ENCODE measurements at places on chromosomes 16 and 17.

DNA sequence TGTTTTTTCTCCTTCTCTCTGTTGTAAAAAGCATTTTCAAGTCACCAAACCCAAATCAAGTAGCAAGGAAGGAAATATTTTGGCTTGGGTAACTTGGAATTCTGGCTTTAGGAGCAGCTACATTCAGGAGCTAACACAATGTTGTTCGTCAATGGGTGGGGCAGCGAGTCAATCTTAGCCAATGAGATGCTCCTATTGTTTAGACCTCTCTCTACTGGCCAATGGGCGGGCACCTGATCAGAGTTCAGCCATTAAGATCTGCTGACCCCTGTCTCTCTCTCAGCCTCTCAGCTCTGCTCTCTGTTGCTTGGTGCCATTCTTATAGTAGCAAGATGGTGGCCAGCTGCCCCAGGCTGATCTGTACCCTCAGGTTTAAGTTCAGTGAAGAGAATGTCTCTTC, 83.2 kb downstream of the IRX3 start:
- no peak for DNase-seq

DNA sequence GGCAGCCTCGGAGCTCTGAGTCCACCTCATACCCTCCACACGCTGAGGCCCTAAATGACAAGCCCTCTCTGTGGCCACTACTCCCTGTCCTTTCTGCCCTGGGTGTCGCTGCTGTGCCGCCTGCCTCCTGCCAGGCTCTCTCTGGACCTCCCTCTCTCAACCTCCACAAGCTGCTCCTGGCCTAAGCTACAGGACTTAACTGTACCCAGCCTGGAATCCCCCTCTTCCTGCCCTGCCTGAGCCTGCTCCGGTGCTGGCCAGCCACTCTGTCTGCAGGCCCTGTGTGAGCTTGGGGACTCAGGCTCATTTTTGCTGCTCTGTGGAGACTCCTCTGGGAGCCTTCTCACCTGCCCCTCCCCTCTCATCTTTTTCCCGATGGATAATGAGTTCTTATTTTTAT, 21.5 kb downstream of the IFT140 start:
- no peak for DNase-seq

- no peak for DNase-seq
Measured at GRCh38 chr17:4635823-4636375, 5.6 kb downstream of the ALOX15 start.

- DNase-seq: no peak
Measured at GRCh38 chr17:31198026-31198425, 99.0 kb downstream of the OMG start.

GRCh38 chr17:44832805-44833204, 2.7 kb upstream of the GJC1 start:
- DNase-seq: no peak

- DNase-seq: no peak
Measured at GRCh38 chr16:30557707-30557956, 542 bp downstream of the ZNF764 start.

DNA sequence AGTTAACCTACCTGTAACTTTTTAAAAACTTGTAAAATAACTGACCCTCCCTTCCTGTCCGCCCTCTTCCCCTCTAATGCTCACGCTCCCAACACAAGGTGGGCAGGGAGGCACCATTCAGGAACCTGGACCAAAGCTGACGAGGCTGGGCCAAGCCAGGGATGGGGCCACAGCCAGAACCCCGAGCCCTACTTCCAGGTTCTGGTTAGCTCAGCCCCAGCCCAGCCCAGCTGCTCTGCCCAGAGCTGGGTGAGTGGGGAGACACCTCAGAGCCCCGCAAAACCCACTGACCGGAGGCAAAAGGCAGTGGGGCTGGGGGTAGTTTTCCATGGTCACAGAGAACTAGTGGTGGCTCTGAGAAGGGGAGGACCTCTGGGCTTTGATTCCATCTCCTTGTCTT, 7.4 kb downstream of the CNP start:
- no peak for DNase-seq

GRCh38 chr16:74892574-74893461, 92.1 kb downstream of the WDR59 start:
- no peak for DNase-seq

DNA sequence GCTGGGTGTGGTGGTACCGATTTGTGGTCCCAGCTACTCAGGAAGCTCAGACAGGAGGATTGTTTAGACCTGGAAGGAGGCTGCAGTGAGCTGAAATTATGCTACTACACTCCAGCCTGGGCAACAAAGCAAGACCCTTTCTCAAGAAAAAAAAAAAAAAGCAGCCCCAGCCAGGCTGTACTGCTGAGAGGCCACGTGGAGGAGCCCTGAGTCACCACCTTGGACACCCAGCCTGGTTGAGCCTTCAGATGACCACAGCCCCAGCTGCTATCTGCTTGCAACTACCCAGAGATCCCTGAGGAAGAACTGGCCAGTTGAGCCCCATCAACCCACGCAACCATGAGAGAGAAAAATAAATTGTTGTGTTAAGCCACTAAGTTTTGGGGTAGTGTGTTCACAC, 23.6 kb upstream of the GPRC5C start:
- no peak for DNase-seq

DNA sequence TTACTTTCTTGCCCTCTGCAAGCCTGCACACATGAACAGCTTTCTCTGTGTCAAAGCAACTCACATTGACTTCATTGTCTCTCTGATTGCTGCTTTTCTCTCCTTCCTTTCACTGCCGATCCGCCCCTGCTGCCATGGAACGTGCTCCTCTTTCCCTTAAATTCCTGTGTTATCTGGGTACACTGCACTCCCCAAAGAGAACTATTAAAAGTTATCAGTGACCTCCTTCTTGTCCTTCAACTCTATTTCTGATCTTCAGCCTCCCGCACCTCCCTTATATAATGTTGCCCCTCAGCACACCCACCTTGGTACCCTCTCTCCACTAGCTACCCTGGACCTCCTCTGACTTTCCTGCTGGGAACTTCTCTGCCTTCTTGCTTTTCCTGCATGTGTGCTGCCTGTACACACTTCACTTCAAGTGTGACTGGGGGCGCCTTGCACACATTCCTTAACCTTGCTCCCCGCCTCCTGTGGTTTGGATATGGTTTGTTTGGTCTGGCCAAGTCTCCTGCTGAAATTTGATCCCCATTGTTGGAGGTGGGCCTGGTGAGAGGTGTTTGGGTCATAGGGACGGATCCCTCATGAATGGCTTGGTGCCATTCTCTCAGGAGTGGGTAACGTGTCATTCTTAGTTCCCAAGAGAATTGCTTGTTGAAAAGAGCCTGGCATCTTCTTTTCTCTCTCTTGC, 26.7 kb upstream of the PMP22 start:
- DNase-seq: no peak

- DNase-seq: no peak
Measured at GRCh38 chr16:69243479-69243878, 56.5 kb downstream of the SNTB2 start.

DNA sequence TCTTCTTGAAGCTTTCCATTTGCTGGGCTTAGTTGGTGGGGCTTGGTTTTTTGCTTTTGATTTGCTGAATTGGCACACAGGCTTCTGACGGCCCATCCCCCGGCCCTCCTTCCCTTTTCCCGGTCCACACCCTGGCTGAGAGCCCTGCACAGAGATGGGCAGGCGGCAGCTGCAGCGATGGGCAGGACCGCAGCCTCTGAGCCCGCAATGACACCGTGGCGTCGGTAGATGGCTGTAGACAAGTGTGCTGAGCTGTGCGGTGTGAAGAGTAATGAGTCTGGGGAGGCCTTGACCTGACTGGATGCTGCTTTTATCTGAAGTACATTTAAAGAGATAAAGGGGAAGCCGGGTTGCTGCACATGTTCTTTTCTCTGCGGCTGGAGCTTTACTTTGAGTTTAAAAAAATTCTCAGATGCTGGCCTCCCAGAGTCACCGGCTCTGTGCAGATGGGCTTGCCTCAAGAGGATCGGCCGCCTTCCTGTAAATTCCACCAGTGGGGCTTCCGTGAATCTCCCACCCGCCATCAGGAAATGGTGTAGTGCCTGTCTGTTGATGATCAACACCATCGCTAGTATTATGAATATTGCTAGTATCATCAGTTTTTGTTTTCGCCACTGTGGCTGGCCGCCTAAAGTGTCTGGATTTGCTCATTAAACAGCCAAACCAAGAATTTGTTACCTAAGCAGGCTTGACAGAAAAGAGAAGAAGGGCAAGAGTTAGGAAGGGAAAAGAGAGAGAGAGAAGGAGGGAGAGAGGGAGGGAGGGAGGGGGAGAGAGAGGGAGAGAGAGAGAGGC, 245.6 kb upstream of the RBFOX1 start:
- no peak for DNase-seq

DNA sequence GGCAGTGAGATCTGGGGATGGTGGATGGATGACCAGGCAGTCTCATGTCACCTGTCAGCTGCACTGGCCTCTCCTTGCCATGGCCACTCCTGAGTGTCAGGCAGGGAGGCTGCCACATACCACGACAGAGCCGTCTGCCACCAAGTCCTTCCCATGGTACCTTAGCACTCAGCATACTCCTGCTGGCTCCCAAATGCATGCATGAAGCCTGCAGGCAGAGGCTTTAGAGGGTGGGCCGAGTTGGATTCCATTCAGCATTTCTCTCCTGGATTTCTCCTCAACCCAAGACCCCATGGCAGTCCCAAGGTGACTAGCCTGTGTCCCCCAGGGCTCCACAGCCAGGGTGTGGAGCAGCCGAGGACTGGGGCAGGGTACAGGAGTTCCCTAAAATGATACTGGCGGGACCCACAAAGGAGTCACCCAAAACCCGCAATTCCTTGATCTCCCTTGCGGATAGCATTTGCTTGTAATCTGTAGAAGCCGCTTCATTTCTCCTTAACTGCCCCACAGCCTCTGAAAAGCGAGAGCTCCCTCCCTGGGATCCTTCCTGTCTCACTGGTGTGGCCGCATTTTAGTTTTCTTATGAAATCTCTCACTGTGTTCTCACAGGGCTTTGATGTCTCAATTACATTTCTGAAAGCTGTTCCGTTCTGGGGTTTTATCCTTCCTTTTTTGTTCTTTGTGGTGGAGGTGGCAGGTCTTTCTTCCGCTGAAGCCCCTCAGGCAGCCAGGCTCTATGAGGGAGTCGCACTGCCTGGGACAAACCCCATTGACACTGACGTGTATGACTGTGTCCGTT, 141.4 kb downstream of the SOCS1 start:
- DNase-seq: no peak

DNA sequence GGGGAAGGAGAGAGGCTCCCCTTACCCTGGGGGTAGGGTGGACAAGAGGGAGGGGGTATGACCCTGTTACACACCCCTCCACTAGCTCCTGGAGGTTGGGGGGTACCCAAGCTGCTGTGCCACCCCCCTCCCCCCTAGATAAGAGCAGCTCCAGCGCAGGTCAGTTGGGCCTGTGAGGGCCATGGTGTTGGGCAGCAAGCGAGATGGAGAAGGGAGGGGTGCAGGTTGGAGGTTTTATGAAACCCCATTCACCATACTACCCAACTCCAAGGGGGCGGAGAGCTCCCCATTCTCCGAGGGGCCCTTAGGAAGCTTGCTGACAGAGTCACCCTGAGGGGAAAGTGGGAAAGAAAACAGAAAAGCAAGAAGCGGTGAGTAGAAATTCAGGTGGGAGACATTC, 1.7 kb upstream of the SOX15 start:
- DNase-seq: no peak

- DNase-seq: no peak
Measured at GRCh38 chr17:52106072-52106471, 52.4 kb downstream of the CA10 start.

GRCh38 chr17:78127888-78128550, 536 bp downstream of the TMC6 start:
- DNase-seq: no peak

DNA sequence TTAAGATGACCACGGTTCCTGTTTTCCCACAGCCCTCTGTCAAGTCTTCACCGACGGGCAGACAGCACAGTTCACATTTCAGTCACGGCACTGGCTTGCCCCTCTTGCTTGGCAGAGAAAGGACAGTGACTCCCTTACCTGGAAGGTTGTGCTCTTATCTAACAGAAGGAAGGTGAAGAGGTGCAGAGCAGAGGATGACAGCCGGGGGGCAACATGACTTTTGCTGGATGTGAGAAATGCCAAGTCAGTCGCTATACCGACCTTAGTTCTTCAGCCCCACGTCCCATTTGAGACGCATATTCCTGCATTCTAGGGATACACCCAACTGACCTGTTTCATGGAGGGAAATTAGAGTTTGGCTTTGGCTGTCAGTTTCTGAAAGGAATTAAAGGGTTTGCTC, 492.3 kb downstream of the NPIPA7 start:
- no peak for DNase-seq

DNA sequence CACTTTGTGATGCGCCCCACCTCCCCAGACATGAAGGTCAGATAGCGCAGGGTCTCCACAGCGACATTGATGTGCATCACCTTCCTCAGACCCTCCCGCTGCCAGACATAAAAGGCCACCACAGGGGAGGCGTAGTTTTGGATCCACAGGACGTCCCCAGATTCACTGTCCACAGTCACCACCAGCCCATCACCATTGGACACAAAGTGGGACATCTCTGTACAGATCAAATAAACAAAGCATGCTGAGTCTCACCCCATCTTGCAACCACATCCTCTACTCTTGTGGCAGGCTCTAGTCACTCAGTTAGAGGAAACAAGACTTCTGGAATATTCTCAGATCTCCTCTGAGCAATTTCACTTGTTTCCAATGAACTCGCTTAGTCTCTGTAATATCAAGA, 46.3 kb upstream of the ICAM2 start:
- DNase-seq: no peak
